ENCODE measurements at places on chromosomes 7 and 10. TPM values are rescaled to one million over a fixed set of nuclear protein-coding genes. Genes with fewer than 3 reads are reported as not detected.

The CLEC2L gene
- not detected for polyA plus RNA-seq

The FRAT1 gene
- polyA plus RNA-seq = 8.1 TPM

The TDRD1 gene
- polyA plus RNA-seq = not detected

The MUC12 gene
- 9.2 TPM for polyA plus RNA-seq

The RPEL1 gene
- polyA plus RNA-seq = not detected

DNA sequence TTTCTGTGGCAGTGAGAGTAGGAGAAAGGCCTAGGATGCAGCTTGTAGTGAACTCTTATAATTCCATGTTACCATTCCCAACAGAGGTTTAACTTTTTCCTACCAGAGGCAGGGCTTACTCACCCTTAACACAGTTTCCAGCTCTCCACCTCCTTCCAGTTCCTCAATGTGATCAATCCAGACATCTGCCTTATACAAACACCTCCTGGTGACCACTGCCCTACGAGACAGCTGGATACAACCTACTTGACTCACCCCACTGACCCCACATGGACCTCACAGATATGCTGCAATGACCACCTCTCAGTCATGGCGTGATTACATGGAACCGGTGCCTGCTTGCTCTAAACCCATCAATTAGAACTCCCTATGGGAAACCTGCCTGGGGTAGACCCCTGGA is 326.5 kb downstream of the TNS3 start:
- no peak for DNase-seq
- H3K4me3 ChIP-seq = no peak overlapping the region
- H3K4me1 ChIP-seq = peaks cover 16% of the 10 kb centered on the region
- H3K27ac ChIP-seq = no peak overlapping the region
- no peaks in the 10 kb centered on the region for H3K36me3 ChIP-seq

GRCh38 chr10:118204292-118204943 is 137.7 kb downstream of the FAM204A start:
- H3K27ac ChIP-seq = no peak overlapping the region
- no peak for DNase-seq
- no peaks in the 10 kb centered on the region for H3K27me3 ChIP-seq
- H3K4me1 ChIP-seq = no peaks in the 10 kb centered on the region
- no peak overlapping the region for H3K4me3 ChIP-seq
- H3K36me3 ChIP-seq = no peaks in the 10 kb centered on the region

- H3K4me1 ChIP-seq = no peaks in the 10 kb centered on the region
- no peak for DNase-seq
- H3K36me3 ChIP-seq = no peaks in the 10 kb centered on the region
- no peak overlapping the region for H3K27ac ChIP-seq
- H3K27me3 ChIP-seq = no peaks in the 10 kb centered on the region
Observed at GRCh38 chr7:33563651-33564050, 341.7 kb upstream of the BMPER start.

GRCh38 chr7:27071622-27072390 is 24.0 kb downstream of the HOXA1 start:
- DNase-seq = no peak
- H3K4me1 ChIP-seq = no peaks in the 10 kb centered on the region
- no peaks in the 10 kb centered on the region for H3K27me3 ChIP-seq
- no peak overlapping the region for H3K4me3 ChIP-seq

DNA sequence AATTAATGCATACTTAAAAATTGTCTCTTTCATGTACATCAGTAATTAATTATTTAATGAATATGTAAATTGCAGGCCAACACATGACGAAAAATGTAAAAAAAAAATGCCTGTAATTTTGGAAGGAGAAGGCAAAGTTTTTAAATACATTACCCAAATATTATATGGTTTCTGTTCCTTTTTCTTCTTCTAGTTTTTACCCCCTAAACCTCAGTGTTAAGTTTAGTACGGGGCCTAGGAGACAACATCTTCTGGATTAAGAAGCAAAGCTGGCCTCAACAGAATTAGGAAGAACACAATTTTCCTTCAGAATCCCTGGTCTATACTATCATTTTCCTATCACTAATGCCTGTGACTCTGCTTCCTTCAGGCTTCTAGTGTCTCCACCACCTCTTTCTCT is 459.3 kb upstream of the NRP1 start:
- H3K4me3 ChIP-seq = no peak overlapping the region
- H3K27ac ChIP-seq = no peak overlapping the region
- H3K36me3 ChIP-seq = no peaks in the 10 kb centered on the region

- no peak overlapping the region for H3K4me3 ChIP-seq
- peaks cover 3% of the 10 kb centered on the region for H3K36me3 ChIP-seq
- peaks cover 10% of the 10 kb centered on the region for H3K4me1 ChIP-seq
- H3K27ac ChIP-seq = no peak overlapping the region
Observed at GRCh38 chr7:84136336-84136735, 58.3 kb downstream of the SEMA3A start.

GRCh38 chr10:132632091-132632561 is 94.5 kb downstream of the INPP5A start:
- H3K4me3 ChIP-seq = no peak overlapping the region
- no peaks in the 10 kb centered on the region for H3K36me3 ChIP-seq
- H3K27me3 ChIP-seq = no peaks in the 10 kb centered on the region
- no peak for DNase-seq

Data from hepatocyte (in vitro differentiated cells).